ENCODE measurements at places on chromosomes 12 and 14.

- no peak for ATAC-seq
Observed at GRCh38 chr14:64680714-64681065, 23.5 kb upstream of the PLEKHG3 start.

GRCh38 chr14:101603096-101603495, 41.8 kb downstream of the DIO3 start:
- no peak for ATAC-seq

GRCh38 chr12:65845751-65846537, 21.7 kb downstream of the HMGA2 start:
- ATAC-seq: no peak

DNA sequence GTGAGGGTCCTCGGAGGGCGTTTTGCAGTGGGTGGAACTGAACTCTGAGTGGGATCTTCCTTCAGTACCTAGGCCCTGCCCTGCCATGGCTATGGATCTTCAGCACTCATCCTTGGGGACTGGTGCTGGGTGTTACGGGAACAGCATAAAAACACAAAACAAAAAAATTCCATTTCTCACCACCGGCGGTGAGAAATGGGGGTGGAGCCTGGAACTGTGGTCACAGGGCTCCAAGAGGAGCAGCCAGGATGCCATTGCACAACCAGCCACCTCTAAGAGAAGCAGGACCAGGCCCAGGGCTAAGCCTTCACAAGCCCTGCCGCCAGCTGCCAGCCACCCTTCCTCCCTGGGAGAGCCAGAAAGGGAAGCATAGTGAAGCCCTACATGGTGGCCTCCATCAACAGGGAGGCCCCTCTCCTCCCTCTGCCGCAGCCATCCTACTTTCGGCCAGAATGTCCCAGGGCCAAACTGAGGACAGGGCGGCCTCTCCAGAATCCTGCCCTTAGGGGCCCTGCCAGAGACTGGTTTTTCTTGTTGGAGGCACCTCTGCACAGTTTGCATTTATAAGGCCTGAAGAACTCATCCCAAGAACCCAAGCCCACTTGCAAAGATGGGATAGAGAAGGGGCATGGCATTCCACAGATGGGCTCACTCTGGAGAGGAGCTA, 76.5 kb downstream of the VCPKMT start:
- ATAC-seq: no peak

DNA sequence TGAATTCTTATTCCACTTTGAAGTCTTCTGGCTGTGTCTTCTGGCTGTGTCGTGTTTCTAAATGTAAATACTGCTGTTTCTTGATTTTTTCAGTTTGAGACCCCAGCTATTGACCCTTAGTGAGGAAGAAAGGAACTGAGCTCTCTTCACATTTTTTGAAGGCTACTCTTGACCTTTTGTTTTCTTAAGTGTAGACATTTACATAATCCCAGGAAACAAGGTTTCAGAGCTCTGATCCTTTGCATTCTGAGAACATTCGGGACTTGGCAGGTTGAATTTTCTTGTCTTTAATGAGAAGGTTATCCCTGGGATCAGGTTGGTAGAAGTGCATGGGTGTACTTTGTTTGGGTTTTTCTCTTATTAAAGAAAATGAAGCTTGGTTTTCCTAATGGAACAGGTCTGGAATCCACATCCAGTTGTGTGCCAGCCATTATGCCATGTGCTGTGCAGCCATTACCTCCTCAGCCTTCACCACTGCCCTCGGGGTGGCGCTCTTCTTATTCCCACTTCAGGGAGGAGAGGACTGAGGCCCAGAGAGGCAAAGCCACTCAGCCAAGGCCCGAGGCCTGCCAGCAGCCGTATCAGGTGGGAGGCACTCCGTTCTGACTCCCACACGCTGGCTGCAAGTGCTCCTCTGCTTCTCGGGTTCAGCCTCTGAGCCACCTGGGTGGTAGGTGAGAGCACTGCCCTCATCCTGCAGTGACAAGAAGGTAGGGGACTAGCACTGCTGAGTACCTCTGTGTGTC, 120.9 kb downstream of the BEGAIN start:
- no peak for ATAC-seq

DNA sequence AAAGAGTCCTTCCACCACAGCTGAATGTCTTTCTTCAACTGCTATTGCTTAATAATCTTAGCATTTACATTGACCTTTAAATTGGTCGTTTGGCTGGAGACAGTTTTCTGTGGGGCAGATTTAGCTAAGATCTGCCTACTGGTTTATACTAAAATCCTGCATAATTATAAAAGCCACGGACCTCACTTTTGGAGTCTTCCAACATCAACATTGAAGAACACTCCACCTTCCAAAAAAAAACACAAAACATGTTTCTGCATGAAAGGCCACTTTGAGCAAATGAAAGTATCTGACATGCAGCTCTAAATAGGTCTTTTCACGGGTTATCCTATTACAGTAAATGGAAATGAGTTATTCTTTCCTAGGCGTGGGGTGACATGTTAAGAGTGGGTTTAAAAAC, 57.0 kb upstream of the KRR1 start:
- ATAC-seq: no peak

GRCh38 chr14:34331728-34332623, 130.1 kb downstream of the SPTSSA start:
- peak; percentile 44 for ATAC-seq

DNA sequence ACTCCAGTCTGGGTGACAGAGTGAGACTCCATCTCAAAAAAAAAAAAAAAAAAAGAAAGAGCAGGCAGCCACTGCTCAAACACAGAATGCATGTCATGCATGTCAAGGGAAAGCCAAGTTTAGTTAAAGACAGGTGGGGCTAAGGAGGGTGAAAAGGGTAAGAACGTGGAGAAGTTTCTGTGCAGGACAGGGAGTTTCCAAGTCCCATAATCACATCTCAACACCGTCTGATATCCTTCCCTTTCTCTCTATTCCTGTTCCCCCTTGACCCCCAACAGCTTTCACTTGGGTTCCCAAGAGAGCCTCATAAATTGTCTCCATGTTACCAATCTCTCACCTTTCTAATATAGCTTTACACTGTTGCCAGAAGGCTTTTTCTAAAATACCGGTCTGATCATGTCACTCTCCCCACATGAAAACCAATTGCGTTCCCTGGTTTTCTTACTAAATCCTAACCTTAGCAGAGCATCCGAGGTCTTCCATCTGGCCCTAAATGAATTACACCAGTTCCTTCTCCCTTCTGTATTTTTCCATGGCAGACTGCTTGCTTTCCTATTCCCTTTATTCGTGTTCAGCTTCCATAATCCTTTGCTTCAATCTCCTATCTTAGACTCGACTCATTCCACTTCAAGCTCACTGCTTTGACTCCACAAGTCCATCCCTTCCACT, 37.0 kb downstream of the LIMA1 start:
- ATAC-seq: no peak

DNA sequence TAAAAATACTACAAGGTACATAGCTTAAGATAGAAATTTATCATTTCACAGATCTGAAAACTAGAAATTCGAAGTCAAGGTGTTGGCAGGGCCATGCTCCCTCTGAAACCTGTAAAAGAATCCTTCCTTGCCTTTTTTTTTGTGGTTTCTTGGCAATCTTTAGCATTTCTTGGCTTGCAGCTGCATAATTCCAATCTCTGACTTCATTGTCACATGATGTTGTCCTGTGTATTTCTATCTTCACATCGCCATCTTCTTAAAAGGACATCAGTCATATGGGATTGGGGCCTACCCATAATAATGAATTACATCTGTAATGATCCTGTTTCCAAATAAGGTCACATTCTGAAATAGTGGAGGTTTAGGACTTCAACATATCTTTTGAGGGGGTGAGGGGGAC, 250.4 kb downstream of the TMTC2 start:
- no peak for ATAC-seq

- no peak for ATAC-seq
Observed at GRCh38 chr12:112861284-112861683, 45.5 kb upstream of the OAS1 start.

- no peak for ATAC-seq
Observed at GRCh38 chr14:84874436-84874835, 655.5 kb upstream of the FLRT2 start.

GRCh38 chr12:95922231-95922630, 20.2 kb downstream of the CCDC38 start:
- no peak for ATAC-seq

DNA sequence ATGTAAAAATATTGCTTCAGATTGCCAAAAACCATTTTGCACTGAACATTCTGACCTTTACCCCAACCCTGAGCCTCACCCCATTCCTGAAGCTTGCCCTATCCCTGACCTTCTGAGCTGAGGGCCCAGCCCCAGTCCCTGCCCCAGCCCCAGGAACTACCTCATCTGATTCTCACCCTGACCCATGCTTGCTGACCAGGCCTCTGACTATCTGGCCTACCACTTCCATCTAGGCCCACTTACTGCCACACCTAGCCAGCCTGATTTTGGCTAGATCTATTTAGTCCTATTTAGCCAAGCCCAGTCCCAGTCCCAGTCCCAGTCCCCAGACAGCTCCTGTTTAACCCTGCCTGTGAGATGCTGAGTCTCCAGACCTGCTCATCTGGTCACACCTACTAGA, 33.6 kb downstream of the OR10P1 start:
- ATAC-seq: no peak

- ATAC-seq: no peak
Observed at GRCh38 chr14:54562334-54562733, 4.6 kb upstream of the SAMD4A start.

- no peak for ATAC-seq
Observed at GRCh38 chr14:28784096-28785048, 17.8 kb downstream of the FOXG1 start.

DNA sequence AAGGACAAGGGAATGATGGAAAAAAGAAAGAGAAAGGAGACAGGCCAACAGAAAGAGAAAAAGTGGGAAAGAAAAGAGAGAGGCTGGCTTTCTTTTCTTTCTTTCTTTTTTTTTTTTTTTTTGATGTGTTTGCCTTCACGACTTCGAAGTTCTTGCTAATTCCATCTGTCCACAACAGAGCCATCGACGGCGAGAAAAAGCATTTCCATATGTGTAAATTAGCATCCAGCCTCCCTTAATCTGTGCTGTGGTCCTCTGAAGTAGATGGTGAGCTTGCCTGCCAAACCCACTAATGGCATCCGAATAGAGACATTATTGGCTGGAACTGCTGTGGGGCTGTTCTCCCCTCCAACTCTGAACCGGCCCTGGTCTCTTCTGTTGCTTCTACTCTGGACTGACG, 997.4 kb downstream of the BCL11B start:
- ATAC-seq: no peak

DNA sequence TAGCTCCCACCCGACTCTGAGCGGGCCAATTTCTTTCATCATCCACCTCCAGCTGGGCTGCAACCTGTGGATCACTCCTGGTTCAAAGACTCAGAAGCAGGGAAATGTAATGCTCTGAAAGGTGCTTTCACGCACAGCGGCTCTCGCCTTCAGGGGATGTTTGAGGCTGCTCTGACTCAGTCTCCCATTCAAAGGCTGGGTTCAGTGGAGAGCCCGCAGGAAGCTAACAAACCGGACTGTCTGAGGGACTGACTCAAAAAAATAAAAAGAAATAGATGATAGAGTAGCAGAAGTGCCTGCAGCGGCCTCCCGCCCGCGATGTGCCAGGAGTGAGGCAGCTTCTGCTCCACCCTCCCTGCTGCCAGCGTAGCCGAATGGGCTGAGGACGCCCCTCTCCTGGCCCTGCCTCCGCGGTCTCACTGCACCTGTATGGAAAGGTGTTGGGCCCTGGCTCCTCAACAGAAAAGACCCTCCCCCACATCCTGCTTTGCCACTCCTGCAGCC, 98.0 kb downstream of the GCH1 start:
- no peak for ATAC-seq

- no peak for ATAC-seq
Observed at GRCh38 chr14:72462056-72462455, 431.8 kb downstream of the DPF3 start.
